ENCODE measurements at places on chromosomes 2 and 18.

GRCh38 chr18:63078471-63078870 is 241.1 kb downstream of the BCL2 start:
- no peak for DNase-seq

- DNase-seq = no peak
Observed at GRCh38 chr2:3468296-3468988, 50.9 kb downstream of the ADI1 start.

DNA sequence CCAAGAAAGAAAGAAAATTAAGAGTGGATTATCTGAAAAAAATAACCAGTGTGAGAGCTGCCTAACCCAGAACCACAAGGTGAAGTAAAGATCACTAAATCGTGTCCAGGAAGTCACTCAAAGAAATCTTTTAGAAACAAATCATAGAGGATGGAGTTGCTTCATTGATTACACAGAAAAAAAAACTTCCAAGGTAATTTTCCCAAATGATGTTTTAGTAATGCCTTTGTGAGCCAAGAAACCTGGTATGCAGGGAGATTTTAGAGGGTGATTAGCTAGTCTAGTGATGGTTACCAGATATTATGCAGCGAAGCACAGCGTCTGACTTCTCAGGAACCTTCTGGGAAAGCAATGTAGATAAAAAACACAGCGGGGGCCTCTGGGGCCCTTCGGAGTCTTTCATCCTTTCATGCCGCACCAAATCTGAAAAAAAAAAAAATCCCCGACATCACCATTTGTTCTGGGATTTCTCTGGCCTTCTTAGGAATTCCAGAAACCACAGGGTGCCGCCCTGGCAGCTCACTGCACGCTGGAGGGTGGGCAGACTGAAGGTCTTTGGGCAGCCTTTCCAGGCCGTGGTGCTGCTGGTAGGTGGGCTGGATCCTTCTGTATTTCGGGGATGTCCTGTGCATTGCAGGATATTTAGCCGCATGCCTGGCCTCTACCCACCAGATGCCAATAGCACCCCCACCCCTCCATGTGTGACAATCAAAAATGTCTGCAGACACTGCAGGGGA is 17.3 kb downstream of the ALPK2 start:
- no peak for DNase-seq

DNA sequence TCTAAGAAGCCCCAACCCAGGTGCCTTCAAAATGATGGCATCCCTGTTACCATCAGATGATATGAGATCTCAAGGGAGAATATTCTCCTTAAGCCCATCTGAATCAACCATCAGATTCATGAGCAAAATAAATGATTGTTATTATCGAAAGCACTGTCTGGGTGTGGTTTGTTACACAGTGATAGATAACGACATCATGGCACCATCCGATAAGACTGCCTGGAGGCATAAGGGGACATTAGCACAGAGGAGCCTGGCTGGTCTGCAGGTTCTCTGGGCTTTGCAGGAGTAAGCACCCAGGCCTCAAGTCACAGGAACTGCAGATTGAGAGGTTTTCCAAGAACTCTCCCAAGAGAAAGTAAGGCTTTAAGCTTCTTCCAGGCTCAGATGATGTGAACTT is 15.6 kb downstream of the BMP10 start:
- DNase-seq = no peak

GRCh38 chr2:118046634-118047210 is 32.9 kb upstream of the CCDC93 start:
- no peak for DNase-seq

GRCh38 chr2:73285159-73285739 is 971 bp upstream of the FBXO41 start:
- no peak for DNase-seq

DNA sequence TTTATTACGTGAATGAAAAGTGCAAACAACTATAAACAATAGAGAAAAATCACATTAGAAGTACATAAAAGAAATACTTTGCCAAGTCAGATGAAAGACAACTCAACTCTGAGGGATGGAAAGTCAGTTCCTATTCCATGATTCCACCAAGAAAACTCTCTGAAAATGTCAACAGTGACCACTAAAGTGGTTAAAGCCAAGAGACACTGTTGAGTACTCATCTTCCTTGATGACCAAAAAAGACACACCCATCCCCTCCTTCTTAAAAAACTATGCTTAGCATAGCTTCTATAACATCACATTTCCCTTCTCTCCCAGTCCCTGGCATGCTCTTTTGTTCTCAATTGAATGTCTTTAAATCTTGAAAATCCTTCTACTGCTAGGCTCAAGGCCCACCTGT is 160.0 kb downstream of the TCF4 start:
- no peak for DNase-seq

- no peak for DNase-seq
Observed at GRCh38 chr2:10556271-10557140, 108.4 kb upstream of the ODC1 start.

- no peak for DNase-seq
Observed at GRCh38 chr18:58761241-58761969, 90.1 kb downstream of the MALT1 start.

- DNase-seq = no peak
Observed at GRCh38 chr2:106094131-106094841, 99.8 kb downstream of the UXS1 start.

DNA sequence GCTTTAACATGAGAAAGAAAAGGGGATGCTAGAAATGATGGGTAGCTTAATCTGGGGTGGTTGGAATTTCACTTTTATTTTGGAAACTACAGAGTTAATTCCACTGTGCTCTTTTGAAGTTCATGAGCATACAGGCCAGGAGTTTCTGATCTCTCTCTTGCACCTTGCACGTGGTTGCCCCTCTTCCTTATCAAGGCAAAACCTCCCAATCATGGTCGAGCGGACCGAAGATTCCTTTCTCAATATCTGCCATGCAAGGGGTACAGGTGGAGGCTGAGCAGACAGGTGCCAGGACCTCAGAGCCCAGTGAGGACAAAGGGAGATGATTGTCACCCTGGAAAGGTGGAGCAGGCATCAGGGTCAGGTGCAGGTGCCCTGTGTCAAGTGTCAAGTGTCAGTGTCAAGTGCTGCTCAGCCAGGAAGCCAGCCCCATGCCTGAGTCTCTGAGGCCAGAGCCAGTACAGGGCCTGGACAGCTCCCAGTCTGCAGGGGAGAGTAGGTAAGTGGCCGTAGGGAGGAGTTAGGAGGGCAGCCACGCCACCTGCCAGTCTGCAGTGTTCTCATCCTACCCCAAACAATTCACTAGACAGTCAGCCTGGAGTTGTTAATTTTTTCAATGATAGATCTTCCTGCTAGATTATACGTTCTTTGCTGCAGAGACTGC is 42.2 kb downstream of the LPIN1 start:
- DNase-seq = no peak

- no peak for DNase-seq
Observed at GRCh38 chr18:6370886-6371635, 43.6 kb downstream of the L3MBTL4 start.

GRCh38 chr2:27683390-27684071 is 19.8 kb downstream of the SLC4A1AP start:
- DNase-seq = peak; percentile 77

DNA sequence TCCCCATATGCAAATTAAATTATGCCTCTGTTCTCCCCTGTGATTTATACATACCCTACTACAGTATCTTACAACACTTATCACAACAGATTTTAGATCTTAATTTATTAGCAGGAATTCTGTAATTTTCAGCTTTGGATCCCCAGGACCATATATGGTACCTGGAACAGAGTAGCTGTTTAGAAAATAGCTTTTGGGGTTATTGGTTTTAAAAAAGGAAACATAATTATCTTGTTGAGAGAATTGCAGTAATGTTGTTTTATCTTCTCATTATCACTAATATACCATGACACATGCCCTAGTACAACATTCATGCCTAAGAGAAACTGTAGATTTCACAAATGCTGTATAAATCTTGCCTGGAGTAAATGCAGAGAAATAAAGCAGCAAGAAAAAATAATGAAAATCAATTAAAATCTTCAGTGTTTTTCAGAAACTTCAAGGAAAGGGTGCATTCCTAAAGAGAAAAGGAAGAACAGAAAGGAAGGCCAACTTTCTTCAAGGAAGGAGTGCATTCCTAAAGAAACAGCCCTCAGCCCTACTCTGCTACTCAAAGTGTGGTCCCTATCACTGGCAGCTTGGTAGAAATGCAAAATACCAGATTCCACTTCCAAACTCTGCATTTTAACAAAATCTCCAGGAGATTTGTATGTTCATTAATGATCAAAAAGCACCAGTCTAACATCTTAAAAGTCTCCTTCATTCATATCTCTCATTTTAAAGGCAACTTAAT is 37.1 kb upstream of the CSRNP3 start:
- DNase-seq = no peak

GRCh38 chr18:22539051-22539765 is 121.5 kb upstream of the CTAGE1 start:
- no peak for DNase-seq

DNA sequence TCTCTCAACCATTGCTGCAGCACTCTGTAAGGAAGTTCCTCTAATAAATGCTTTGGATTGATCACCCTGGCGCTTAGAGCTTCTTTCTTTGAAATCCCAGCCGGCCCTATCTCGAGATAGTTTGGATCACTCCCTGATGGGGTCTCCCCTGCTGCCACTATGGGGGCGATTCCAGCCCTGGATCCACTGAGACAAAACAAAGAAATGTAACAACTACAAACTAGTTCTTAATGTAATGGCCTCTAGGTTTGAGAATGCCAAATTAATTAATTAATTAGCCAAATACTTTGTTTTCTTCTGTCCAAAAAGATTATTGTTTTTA is 15.2 kb downstream of the SRSF7 start:
- no peak for DNase-seq

GRCh38 chr2:11947956-11948355 is 201.5 kb downstream of the LPIN1 start:
- no peak for DNase-seq

DNA sequence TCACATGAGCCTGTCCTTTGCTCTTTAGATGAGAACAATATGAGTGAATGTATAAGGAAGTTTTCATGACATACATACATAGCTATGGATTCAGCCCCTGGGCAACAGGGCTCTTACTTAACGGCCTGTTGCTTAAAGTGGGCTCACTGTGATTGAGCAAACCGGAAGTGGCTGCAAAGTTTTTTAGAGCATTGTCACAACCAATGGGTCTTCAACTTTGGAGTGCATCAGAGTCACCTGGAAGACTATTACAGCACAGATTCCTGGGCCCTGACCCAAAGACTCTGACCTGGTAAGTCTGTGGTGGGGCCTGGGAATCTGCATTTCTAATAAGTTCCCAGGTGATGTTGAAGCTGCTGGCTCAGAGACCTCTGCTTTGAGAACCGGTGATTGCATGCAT is 106.3 kb upstream of the SEC11C start:
- no peak for DNase-seq

- DNase-seq = no peak
Observed at GRCh38 chr2:115554153-115554552, 1111.7 kb downstream of the DPP10 start.

DNA sequence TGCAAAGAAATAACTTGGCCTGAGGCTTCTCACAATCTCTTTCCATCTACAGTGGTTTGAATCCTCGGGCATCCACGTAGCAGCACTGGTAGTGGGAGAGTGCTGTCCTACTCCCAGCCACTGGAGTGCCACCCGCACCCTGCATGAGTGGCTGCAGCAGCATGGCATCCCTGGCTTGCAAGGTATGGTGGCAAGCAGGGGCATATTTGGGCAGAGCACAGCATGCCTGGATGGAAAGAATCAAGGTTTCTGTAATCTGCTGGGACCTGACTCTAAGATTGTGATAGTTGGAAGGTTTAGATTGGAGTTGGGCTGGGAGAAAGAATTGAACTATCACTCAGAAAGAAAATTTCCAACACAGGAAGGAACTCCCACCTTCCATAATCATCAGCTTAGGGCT is 4.0 kb downstream of the CAD start:
- no peak for DNase-seq

DNA sequence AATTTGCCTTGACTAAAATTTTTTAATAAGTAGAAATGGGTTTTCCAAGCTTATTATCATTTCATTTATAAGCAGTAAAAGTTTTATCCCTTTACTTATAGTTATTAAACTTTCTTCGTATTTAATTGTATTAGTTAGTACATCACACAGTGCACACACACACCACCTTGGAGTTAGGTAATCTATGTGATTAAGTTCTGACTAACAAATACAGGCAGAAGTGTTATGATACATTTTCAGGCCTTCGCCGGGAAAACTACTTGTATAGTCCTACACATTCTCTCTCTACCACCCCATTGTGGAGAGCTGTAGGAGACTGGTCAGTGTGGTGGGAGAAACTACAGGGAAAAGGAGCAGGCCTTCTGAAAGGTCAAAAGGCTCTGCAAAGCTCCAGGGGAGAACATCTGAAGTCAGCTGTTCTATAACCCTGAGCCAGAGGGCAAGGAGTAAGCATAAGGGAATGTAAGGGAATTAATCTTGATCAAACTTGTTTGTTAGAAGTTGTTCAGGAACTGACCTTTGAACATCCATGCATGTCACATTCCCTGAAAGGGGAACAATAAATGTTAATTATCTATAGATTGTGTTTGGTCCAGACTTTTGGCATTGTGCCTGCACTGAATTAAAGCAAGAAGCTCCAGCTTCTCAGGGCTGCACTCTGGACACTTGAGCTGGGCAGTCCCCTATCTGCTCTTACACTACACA is 231.7 kb downstream of the FSIP2 start:
- DNase-seq = no peak

- no peak for DNase-seq
Observed at GRCh38 chr2:33430077-33430476, 46.4 kb upstream of the RASGRP3 start.

DNA sequence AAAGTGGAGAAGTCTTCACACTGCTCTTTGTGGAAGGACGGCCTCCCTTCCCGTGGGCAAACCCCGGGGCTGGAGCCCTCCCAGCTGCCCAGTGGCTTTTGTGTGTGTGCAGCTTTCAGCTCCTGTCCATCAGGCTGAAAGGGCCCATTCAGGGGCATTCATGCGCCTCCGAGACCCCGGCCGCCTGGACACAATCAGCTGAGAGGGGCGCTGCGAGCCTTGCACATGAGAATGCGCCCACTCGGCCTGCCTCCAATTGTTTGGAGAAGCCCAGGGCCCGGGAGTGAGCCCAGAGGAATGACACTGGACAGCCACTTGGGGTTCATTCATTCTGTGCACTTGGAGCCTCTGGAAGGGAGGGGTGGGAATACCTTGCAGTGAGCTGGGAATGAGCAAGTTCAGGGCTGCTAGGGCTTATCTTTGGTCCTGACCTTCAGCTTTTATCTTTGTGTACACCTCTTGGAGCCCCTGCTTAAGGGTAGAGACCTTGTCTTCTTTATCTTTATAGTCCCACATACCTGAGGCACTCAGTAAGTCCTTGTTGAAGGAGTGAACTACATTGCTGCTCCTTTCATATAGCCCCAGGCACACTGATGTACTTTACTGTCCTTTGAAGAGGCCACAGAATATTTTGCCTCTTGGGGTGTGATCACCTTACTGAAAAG is 56.5 kb downstream of the TCF7L1 start:
- DNase-seq = no peak

- no peak for DNase-seq
Observed at GRCh38 chr18:4246374-4246773, 208.7 kb downstream of the DLGAP1 start.

DNA sequence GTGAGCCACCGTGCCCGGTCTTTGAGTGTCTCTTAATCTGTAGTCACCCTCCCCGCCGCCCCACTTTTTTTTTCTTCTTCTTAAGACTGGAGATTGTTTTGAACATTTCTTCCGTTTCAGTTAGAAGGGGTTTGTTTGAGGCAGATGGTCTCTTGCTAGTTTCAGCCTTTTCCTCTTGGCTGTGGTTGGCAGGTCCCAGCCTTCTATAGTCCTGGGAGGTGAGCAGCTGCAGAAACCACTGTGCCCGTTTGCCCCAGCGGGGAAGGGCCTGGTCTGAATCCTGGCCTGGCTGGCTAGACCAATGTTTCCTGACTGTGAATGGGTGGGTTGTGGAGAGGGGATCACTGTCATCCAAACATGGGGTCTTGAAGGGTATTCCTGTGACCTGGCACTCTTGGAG is 30.1 kb upstream of the MCFD2 start:
- DNase-seq = no peak

All from stimulated activated CD4-positive, alpha-beta T cell treated with anti-CD3 and anti-CD28 coated beads, Interleukin-1b, Interleukin-23, amount 100 ng/mL, for 1 hour (primary cell).